NCI-H1417 treated with DMSO at 0.1 percent for 48 hours (cell line): ENCODE measurements at places on chromosomes 3 and 15.

DNA sequence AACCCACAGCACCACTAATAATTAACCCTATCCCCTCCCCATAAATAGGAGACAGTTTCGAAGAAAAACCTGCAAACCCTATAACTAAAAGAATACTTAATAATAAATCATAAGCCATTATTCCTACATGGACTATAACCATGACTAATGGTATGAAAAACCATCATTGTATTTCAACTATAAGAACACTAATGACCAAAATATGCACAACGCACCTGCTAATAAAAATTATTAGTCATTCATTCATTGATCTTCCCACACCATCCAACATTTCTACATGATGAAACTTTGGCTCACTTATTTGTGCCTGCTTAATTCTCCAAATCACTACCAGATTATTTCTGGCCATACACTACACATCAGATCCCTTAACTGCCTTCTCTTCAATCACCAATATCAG is 16.6 kb downstream of the AQP9 start:
- DNase-seq: no peak

- DNase-seq: no peak
Measured at GRCh38 chr3:194062830-194063229, 73.1 kb upstream of the HES1 start.

- DNase-seq: no peak
Measured at GRCh38 chr3:49104052-49104426, 518 bp downstream of the QARS1 start.

DNA sequence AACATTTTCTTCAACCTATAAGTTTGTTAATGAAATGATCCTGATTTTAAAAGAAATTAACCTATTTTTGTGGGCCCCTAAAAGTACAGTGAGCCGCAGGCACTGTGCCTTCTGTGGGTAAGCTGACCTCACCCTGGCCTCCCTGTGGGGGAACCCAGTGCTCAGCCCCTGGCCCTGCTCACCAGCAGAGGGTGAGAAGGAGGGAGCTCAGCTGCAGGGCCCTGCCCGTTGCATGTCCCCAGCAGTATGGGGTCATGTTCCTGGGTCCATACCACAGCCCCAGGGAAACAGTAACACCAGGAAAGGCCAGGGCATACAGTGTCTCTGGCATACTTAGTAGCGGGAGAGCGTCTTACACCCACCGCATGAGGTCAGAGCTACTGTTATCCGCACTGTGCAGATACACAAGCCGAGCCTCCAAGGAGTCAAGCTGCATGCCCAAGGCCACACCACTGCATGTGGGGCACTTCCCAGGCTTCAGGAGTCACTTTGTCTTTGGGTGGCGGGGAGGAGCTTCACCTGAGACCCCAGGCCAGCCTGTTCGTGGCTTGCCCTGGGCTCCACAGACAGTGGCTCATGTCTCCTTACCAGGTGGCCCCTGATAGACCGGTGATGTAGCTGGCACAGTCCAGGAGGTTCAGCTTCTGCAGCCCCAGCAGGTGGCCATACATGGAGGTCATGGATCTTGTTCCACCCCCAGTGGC is 22.6 kb upstream of the EHD4 start:
- DNase-seq: no peak

DNA sequence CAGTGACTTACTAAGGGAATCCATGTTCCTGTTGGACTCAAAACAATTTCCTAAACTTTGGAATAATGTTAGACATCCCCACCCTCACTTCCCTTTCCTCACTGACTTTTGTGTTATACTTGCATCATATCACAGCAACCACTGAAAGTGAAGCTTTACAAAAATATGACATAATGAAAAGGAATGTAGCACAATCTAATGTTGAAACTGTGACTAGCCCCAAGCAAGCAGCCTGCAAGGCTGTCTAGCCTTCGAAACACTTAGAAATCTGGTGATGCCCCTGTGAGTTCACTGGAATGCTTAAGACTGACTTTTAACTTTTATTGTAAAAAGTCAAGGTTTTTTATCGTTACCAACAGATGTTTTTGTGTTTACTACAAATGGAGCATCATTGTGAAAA is 203.7 kb upstream of the ZNF385D start:
- DNase-seq: no peak

DNA sequence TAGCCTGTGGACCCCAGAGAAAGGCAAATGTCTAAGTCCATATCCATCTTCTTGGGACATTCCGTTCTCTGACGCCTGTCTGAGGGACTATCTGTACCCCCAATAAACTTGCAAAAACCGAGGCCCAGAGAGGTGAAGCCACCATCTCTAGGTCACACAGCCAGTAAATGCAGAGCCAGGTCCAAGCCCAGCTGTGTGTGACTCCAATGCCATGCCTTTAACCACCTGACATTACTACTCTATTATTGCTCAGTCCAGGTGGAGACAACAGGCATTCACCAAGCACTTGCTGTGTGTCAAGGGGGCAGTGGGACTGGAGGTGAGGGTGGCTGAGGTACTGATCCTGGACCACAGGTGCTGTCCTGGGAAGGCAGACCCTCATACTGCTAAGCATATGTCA is 25.4 kb downstream of the CYP8B1 start:
- DNase-seq: no peak

DNA sequence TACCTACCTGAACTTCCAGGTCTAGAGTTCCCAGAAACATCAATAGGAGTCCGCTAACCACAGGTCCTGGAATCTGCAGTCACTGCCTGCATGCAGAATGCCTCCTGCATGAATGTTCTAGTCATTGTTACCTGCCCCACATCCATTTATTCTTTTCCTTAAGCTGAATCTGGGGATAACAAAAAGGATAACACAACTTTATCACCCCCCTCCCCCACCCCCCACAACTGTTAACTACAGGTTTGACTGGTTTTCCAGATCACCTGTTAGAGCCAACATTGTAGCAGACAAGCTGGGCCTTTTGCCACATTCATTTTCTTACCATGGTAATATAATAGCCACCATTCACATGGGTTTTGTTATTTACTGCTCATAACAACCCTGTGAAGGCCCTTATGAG is 4.6 kb upstream of the CTSH start:
- DNase-seq: no peak

GRCh38 chr3:38317192-38317759 is 29.3 kb upstream of the XYLB start:
- no peak for DNase-seq

GRCh38 chr3:17023006-17023664 is 138.4 kb downstream of the PLCL2 start:
- no peak for DNase-seq

GRCh38 chr3:105747060-105747541 is 121.7 kb downstream of the CBLB start:
- no peak for DNase-seq

GRCh38 chr3:158272081-158272480 is 162.2 kb downstream of the RSRC1 start:
- no peak for DNase-seq

DNA sequence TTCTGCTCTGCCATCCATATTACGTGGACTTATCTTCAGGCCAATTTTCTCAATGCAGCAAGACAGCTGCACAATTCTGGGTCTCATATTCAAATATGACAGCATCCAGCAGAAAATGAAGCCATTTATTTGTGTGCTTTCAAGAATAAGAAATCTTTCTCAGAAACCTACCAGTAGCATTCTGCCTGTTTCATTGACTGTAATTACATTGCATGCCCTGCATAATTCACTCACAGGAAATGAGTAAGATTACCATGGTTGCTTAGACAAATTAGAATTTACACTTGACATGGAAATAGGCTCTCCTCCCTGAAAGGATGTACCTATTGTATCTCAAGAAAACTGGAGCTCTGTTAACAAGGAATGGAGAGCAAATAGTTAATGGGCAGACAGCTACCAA is 346.6 kb upstream of the DCBLD2 start:
- no peak for DNase-seq

- no peak for DNase-seq
Measured at GRCh38 chr3:109353057-109353456, 15.7 kb upstream of the DPPA4 start.

- no peak for DNase-seq
Measured at GRCh38 chr15:29438703-29439055, 169.1 kb upstream of the NSMCE3 start.

- DNase-seq: no peak
Measured at GRCh38 chr15:99976000-99976399, 242.8 kb upstream of the LYSMD4 start.

DNA sequence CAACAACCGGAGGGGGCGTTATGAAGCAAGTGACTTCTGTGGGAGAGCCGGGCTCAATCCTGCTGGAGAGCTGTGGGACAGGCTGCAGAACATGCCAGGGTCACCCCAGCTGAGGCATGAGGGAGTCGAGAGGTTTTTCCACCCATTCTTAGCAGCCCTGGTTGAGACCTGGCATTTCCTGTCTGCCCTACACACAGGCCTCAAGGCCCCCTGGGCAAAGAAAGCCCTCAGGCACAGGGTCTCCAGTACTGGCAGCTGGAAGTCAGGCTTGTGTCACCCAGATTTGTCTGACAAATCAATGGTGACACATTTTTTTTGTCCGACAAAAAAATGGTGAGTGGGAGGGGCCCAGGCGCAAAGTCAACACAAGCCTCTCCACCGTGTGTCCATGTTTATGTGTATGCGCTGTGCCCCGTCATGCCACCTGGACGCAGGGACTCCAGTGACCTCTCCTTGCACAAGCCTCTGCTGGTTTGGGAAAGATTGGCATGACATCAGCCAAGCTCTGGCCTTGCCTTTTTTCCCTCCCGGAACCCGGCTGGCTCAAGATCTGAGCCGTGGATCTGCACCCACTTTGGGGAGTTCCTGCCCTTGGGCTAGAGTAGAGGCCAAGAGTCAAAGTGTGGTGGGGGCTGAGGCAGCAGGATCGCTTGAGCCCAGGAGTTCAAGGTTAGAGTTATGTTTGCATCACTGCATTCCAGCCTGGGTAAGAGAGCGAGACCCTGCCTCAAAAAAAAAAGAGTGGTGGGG is 20.8 kb upstream of the ALAS1 start:
- DNase-seq: no peak

DNA sequence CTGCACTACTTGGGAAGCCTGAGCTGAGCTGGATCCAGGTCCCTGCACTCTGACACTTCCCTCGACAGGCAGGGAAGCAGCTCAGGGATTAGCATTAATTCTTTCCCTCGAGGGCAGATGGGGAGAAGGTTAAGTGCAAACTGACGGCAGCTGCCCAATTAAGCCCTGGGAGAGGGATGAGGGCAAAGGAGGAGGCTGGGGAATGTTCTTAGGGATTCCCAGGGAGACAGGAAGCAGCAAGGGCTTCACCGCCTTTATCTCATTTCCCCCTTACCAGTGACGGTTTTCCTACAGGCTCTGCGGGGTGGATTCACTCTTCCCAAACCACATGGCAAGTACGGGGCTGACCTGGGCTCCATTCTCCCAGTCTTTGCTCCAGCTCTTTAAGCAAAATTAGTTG is 519.0 kb upstream of the PROK2 start:
- DNase-seq: no peak

DNA sequence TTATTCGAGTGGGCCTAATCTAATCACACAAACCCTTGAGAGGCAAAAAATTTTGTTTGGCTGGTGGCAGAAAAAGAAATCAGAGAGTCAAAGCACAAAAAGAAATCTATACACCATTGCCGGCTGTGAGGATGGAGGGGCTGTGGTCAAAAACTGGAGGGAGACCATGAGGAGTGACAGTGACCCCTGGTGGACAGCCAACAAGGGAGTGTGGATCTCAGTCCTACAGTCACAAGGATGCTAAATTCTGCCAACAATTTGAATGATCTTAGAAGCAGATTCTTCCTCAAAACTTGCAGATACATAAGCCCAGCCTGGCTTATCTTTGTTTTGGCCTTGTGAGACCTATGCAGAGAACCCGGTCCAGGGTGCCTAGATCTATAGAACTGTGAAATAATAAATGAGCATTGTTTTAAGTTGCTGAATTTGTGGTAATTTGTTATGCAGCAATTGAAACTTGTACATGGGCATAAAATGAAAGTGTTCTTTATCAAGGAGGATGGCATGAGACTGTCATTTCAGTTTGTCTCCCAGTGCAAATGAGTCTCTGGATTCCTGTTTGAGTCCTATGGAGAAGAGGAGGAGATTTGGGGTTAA is 103.0 kb upstream of the ARHGEF26 start:
- no peak for DNase-seq

DNA sequence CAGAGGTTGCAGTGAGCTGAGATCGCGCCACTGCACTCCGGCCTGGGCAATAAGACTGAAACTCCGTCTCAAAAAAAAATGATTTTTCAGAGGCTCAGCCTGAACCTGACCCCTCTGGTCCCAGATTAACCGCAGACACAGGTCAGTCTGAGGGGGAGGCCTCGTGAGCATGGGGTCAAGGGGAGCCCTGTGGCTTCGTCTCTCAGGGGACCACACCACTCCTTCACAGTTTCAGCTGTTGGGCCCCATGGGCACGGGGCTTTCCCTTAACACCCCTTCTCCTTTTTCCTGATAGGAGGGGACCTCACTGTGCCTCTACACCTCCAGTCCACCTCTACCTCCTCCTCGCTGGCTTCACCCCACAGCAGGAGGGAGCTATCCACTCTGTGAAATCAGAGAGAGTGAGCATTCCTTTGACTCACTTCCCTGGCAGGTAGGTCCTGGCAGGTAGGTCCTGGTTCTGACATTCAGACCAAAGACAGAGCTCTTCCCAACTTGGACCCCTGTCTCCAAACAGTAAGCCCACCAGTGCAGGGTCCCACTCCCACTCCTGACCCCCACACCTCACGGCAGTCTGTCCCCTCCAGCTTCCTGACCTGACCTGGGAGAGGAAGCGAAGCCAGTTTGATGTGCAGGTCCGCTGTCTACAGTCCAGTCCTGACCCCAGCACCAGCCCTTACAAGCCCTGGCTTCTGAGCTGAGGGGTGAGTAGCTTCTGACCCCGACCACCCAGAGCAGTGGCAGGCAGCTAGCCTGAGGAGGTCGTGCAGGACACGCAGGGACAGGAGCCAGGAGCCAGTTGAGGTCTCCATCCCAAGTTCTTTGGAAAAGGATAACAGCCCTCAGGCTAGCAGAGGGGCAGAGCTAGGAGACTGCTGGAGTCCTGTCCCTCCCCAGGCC is 9.0 kb downstream of the RRP9 start:
- no peak for DNase-seq

DNA sequence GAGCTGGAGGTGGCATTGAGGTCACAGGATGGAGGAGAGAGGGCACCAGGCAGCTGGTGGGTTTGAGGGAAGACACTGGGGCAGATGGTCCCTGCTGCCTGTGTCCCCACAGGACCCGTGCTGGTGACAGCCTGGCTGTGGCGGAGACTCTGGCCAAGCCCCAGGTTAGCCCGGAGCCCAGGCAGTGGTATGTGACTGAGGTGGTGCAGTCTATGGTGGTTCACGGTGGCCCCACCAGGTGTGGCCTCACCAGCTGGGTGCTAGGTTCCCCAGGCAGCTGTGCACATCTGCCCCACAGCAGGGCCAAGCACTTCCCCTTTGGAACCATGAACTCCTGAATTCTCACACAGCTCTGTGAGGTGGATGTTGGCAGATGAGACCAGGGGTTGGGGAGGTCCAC is 15.4 kb downstream of the PLXNA1 start:
- no peak for DNase-seq

DNA sequence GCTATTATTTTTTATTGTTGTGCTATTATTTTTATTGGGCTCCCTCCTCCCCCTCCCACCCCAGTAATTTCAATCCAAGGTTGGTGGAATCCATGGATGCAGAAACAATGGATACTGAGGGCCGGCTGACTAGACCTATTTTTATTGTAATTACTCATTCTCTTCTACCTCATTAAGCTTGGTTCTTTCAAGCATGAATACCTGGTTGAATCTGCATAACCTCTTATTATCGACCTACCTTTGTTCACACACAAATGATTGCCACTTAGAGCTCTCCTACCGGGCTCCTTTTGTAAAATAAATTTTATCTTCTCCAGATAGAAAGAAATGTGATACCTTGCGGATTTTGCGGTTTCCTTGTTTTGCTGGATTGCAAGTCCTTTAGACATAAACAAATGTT is 31.6 kb downstream of the BTD start:
- DNase-seq: peak; percentile 33

GRCh38 chr15:79863886-79864285 is 32.9 kb downstream of the MTHFS start:
- no peak for DNase-seq
